Body of pancreas (tissue), 4 donors: ENCODE measurements at places on chromosomes 6 and 20. TPM values are rescaled to one million over a fixed set of nuclear protein-coding genes. Genes with fewer than 3 reads are reported as not detected.

DNA sequence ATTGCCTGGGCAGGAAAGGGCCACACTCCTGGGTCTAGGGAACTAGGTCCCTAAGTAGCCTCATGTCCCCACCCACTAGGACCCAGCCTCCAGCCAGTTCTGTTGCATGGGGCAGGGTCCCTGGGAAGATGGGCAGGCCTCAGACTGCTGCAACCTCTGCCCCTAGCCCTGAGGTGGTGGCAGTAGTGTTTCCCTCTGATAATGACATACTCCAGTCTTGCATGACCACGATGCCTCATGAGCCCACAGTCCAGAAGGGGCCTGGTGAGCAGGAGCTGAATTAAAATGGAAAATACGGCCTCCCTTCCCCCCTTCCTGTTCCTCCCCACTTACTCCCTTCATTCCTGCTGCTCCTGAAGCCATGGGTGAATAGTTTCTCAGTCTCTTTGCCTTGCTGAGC is 36.0 kb upstream of the SCRT2 start:
- DNase-seq, result no peak

DNA sequence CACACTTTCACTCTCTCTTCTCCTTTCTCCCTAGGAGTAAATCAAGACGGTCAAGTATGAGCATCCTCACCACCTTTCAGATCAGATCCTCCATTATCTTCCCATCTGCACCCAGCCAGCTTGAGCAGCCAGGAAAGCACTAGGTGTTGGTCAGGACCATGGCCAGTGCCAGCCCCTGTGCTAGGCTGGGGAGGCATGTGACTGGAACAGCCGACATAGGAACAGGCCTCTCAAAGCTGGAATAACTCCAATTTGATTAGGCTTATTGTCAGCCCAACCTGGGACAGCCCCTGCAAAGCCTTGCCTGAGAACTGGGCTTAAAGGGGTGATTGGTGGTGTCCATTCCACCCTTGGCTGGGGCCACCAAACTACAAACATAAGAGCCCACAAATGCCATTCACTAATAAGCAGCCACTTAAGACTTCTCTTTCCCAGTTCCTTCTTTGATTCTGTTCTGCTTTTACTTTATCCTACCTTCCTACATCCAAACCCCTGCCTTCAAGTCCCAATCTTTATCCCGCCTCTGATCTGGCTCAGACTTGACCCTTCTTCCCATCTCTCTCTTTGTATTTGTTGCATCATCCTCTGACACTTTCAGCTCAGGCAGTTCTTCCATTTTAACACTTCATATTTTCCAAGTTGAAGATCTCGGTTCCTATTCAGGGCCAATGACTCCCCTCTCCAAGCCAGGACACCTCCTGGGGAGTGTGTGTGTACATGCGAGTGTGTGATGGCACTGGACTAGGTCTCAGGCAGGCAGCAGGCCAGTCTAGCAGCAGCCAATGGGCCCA is 4.5 kb upstream of the TREM2 start:
- DNase-seq, result no peak

The MTCH1 gene
- 152 TPM for total RNA-seq

The BTN1A1 gene
- not detected for total RNA-seq

The DCBLD1 gene
- total RNA-seq, result 11.5 TPM

The PTGIS gene
- 9.9 TPM for total RNA-seq
